Large intestine (tissue), 12 donors: ENCODE measurements at places on chromosomes 3 and 15.

DNA sequence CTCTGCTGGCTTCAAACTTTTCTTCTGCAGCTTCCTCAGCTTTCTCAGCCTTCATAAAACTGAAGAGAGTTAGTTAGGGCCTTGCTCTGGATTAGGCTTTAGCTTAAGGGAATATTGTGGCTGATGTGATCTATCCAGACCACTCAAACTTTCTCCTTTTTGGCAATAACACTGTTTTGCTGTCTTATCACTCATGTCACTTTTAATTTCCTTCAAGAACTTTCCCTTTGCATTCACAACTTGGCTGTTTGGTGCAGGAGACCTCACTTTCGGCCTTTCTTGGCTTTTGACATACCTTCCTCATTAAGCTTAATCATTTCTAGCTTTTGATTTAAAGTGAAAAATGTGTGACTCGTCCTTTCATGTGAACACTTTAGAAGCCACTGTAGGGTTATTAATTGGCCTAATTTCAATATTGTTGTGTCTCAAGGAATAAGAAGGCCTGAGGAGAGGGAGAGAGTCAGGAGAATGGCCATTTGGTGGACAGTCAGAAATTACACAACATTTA is 60.7 kb downstream of the SLC24A1 start:
- no peaks in the 10 kb centered on the region for H3K4me1 ChIP-seq
- no peaks in the 10 kb centered on the region for H3K27me3 ChIP-seq
- no peaks in the 10 kb centered on the region for H3K36me3 ChIP-seq
- H3K4me3 ChIP-seq = no peak overlapping the region

GRCh38 chr3:60954048-60954447 is 297.2 kb downstream of the FHIT start:
- no peak overlapping the region for H3K27ac ChIP-seq
- DNase-seq = no peak
- no peaks in the 10 kb centered on the region for H3K36me3 ChIP-seq
- no peaks in the 10 kb centered on the region for H3K27me3 ChIP-seq
- H3K4me1 ChIP-seq = no peaks in the 10 kb centered on the region

DNA sequence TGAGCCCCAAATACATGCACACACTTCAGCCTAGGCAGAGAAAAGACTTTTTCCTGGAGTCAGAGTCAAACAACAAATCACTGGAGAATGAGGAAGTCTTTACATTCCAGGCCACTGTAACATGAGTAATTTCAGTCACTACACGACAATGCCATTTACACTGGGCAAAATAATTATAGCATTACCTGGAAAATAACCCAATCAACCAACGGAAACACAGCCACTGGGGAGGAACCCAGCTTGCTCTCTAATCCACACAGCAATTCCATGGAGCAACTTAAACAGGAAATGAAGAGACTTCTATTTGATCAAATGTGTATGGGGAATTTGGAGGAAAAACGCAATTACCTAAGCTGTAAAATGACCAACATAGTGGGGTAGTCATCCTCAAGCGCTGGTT is 15.2 kb downstream of the FSTL1 start:
- peaks cover 7% of the 10 kb centered on the region for H3K36me3 ChIP-seq
- no peak overlapping the region for H3K27ac ChIP-seq
- no peak for DNase-seq
- H3K4me3 ChIP-seq = no peak overlapping the region

- no peaks in the 10 kb centered on the region for H3K36me3 ChIP-seq
- no peaks in the 10 kb centered on the region for H3K27me3 ChIP-seq
- no peak overlapping the region for H3K4me3 ChIP-seq
- no peak overlapping the region for H3K27ac ChIP-seq
- DNase-seq = peak; percentile 75
- peaks cover 22% of the 10 kb centered on the region for H3K4me1 ChIP-seq
Observed at GRCh38 chr3:136984837-136985236, 27.1 kb downstream of the IL20RB start.

DNA sequence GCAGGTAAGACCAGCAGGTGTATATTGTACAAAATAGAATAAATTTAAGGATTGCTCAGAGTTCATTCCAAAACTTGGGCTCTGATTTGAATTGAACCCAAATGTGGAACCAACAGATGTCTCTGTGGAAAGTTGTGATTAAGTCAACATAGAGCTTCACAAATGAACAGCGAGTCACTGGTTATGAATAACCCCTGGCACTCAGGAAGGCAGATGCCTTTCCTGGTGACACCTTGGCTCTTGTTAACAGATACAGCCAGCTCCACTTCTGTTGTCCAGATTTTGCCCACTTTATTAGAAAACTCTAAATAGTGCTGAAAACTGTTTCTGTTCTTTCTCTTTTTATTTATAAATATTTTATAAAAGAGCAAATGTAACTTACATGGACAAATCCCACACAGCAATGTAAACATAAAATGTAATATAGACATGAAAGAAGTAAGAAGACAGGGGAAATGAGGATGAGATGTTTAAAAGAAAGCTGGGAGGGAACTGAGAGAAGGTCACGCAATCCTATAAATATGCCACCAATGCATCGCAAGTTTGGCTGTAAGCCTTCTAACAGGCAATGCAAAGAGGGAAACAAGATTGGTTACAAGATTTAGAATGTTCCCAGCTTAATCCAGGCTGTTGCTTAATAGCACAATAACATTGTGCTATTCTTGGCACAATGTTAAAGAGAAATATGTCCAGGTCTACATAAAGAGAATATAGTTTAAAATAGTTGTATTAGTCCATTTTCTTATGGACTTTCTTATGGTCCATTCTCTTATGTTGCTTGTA is 495.5 kb downstream of the TAFA4 start:
- DNase-seq = no peak
- H3K4me3 ChIP-seq = no peak overlapping the region
- H3K36me3 ChIP-seq = no peaks in the 10 kb centered on the region
- H3K27ac ChIP-seq = no peak overlapping the region
- no peaks in the 10 kb centered on the region for H3K27me3 ChIP-seq

DNA sequence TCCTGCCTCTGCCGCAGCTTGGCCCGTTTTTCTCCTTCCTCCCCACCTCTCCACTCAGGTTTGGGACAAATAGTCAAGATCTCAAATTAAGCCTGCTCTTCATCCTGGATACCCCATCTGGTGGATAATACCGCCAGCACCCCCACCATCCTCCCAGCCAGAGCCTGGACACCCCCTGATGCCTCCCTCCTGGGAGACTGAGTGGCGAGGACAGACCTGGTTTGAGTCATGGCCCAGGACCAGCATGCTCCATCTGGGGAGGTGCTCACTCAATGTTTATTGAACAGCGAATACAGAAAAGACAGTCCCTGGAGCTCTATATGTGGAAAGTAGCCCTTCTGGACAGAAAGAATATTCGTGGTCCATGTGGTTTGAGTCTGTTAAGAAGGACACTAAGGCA is 23.3 kb downstream of the CTSH start:
- H3K27me3 ChIP-seq = no peaks in the 10 kb centered on the region
- no peak for DNase-seq
- H3K27ac ChIP-seq = no peak overlapping the region
- no peaks in the 10 kb centered on the region for H3K4me1 ChIP-seq

- H3K4me1 ChIP-seq = peaks cover 18% of the 10 kb centered on the region
- H3K27me3 ChIP-seq = peaks cover 13% of the 10 kb centered on the region
- no peaks in the 10 kb centered on the region for H3K36me3 ChIP-seq
- no peak overlapping the region for H3K27ac ChIP-seq
Observed at GRCh38 chr15:32029409-32029861, 880 bp upstream of the CHRNA7 start.

DNA sequence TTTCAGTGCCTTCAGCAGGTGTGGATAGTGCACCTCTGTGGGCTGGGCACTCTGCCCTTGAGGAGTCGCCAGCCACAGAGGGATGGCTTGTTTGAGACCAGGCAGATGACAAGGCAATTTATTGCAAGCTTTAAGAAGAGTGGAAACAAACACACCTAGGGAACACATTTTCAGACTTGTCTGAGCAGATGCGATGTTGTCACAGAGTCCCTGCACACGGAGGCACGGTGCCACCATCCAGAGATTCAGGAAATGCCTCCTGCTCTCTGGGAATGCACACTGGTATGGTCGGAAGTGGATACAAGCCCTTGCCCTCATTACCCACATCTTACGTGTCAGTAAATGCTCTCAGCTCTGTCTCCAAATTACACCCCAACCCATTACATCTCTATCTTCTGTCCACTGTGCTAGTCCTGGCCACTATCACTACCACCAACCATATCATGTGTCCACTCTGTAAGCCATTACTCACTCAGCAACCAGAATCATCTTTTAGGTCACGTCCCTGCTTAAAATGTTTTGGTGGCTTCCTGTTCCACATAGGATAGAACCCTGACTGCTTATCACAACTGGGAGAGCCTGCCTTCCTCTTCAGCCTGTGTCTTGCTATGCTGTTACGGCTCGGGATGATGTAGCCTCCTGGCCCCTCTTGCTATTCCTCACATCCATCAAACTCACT is 196.9 kb downstream of the SLCO3A1 start:
- no peak overlapping the region for H3K4me3 ChIP-seq
- H3K4me1 ChIP-seq = no peaks in the 10 kb centered on the region
- H3K27ac ChIP-seq = no peak overlapping the region
- no peaks in the 10 kb centered on the region for H3K36me3 ChIP-seq
- no peak for DNase-seq
- H3K27me3 ChIP-seq = no peaks in the 10 kb centered on the region

DNA sequence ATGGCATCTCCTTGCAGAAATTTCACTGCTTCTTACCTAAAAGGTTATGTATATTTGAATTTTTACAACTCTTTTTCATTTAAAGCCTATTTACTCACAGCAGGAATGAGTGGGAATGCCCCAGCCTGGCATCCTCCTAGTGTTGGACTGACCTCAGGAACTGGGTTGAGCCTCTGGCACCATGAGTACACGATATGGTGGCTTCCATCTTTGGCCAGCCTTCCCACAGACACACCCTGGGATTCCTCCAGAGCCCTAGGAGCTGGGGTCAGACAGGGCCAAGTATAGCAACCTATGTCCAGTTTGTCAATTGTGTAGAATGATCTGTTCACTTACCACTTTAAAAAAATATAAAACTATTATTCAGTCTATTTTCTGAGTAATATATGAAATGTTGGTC is 57.2 kb upstream of the HEG1 start:
- no peak overlapping the region for H3K4me3 ChIP-seq
- peaks cover 16% of the 10 kb centered on the region for H3K36me3 ChIP-seq
- no peak for DNase-seq

- no peak for DNase-seq
- H3K27ac ChIP-seq = no peak overlapping the region
- H3K4me3 ChIP-seq = no peak overlapping the region
- no peaks in the 10 kb centered on the region for H3K36me3 ChIP-seq
- no peaks in the 10 kb centered on the region for H3K27me3 ChIP-seq
Observed at GRCh38 chr15:74193299-74193718, 9.3 kb downstream of the STRA6 start.

DNA sequence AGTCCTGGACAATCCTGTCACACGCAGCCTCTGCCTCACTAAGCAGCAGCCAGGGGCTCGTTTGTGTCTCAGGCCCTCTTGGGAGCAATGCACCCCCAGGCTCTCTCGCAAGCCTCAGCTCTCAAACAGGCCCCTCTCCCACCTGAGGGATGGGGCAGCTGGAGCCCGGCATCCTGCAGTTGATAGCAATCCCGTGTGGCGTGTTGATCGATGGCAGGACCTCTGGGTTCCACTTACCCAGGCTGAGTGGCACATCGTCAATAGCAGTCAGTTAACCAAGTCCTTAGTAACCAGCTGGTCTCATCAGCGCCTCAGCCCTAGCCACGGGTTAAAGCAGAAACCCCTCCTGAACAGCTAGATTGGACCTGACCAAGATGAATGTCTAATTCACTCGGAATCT is 36.5 kb upstream of the PLXNA1 start:
- no peaks in the 10 kb centered on the region for H3K36me3 ChIP-seq
- no peak for DNase-seq
- H3K4me1 ChIP-seq = no peaks in the 10 kb centered on the region
- H3K4me3 ChIP-seq = no peak overlapping the region
